ENCODE measurements at places on chromosomes 7 and 10.

- peak; percentile 70 for DNase-seq
These were observed 40.2 kb upstream of the PRSS58 start for GRCh38 chr7:142298009-142298408.

GRCh38 chr10:30542001-30542894 lies 87.3 kb downstream of the LYZL2 start:
- no peak for DNase-seq

GRCh38 chr10:8058274-8059111 lies 4.0 kb downstream of the GATA3 start:
- DNase-seq = no peak

GRCh38 chr7:125599387-125599786 lies 669.8 kb upstream of the POT1 start:
- DNase-seq = no peak

DNA sequence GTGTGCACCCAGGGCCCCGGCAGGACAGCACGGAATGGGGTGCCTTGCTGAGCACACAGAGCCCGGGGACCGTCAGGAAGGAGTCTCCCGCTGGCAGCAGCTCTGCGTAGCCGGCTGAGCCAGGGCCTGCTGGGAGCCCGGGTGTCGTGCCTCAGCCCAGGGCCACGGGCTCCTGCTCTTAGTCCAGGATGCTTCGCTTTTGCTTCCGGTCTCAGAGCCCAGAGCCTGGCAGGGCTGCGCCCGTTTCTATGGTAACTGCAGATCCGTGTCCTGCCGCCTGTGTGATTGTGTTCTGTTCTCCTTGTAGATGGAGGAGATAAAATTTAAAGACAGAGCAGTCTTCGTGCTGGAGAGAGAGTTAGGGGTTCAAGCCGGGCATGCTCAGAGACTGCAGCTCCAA lies 53.7 kb upstream of the DPYSL4 start:
- no peak for DNase-seq
